Activated CD4-positive, CD25-positive, alpha-beta regulatory T cell treated with anti-CD3 and anti-CD28 coated beads, Interleukin-2, amount 50 U/mL, for 24 hours (primary cell): ENCODE measurements at places on chromosomes 12 and 14.

DNA sequence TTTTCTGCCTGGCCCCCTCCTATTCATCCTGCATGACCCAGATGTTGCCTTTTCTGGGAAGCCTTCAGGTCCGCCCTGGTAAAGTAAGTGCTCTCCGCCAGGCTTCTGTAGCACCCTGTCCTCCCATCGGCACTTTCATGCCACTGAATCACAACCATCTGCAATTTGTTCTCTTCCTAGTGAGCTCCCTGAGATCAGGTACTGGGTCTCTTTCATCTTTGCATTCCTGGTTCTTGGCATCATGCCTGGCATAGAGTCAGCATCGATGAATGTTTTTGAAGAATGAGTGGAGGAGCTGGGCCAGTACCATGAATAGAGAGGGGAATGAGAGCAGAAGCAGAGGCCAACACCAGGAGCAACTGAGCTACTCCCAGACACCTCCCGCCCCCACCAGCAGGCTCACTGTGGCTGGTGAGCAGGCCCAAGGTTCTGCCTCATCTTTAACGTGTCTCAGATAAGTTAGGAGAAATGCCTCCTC lies 13.1 kb downstream of the ZDHHC22 start:
- ATAC-seq, result no peak

- ATAC-seq, result no peak
Observed at GRCh38 chr14:87325741-87326140, 667.2 kb downstream of the GALC start.

- no peak for ATAC-seq
Observed at GRCh38 chr12:121224591-121224990, 14.7 kb downstream of the P2RX4 start.

DNA sequence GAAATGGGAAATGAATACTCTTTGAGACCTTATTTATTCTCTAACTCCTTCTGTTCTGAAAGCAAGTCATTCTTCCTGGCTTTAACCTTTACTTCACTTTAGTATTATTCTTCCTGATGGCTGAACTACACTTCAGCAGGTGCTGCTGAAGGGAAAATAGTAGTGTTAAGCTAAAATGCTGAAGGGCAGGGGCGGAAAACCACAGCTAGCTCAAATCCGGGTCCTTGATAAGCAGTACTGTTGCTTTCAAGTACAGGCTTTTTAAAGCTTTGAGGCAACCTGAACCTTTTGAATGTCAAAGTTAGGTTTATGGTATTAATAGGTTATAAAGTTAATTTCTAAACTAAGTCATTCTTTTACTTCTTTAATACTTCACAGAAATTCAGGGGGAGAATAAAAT lies 10.7 kb downstream of the CCDC196 start:
- no peak for ATAC-seq

DNA sequence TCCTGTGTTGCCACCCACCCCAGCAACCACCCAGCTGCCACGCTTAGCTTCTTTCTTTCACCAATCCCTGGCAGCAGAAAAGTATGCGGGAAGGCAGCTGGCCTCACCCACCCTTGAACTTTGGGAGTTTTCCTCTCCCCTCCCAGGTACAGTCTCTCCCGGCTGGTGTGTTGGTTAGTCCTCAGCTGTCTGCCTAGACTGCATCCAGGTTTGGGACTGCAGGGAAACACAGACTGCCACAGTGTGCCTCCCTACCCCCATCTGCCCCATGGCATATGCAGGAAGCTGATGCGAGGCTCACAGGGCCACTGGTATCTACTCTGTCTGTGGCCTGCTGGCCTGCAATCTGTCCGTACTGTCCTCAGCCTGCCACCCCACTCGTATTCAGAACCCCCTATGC lies 2.1 kb downstream of the CD9 start:
- no peak for ATAC-seq

- peak; percentile 89 for ATAC-seq
Observed at GRCh38 chr12:54379398-54380201, 4.9 kb downstream of the ZNF385A start.

GRCh38 chr14:90897022-90897421 lies 80.8 kb upstream of the TTC7B start:
- ATAC-seq, result no peak

- ATAC-seq, result no peak
Observed at GRCh38 chr12:120959111-120959878, 19.0 kb upstream of the HNF1A start.

GRCh38 chr14:38549564-38549963 lies 293.7 kb upstream of the CLEC14A start:
- ATAC-seq, result no peak

DNA sequence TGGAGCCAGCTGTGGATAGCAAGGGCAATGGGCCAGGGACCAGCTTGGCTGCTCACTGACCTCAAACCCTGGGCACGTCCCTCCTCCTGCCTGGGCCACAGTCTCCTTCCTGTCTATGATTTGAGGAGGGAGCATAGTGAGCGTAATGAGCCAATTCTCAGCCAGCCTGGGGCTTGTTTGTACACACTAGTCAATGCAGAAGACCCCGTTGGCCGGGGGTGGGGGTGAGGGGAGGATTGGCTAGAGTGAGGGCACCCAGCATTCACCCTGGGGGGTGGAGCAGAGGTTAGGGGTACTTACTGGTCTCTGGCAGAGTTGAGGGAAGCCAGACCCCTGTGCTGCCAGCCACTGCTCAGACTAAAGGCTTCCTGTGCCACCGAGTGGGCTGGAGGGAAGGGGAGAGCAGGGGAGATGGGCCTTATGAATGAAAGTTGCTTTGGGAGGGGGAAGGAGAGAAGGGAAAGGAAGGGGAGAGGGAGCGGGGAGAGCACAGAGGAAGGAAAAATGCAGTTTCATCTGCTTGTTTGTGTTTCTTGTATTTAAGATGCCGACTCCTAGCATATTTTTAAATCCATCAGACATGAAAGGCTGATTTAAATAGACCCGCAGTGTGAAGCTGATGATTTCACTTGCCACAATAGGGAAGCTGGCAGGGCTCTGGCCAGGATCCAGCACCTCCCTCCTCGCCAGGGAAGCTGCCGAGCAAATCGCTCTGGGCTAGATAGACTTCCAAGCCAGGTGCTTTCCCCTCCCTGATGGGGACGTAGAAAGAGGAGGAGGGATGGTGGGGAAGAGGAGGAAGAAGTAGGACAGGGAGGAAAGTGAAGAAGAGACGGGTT lies 114.0 kb downstream of the PRMT8 start:
- no peak for ATAC-seq

DNA sequence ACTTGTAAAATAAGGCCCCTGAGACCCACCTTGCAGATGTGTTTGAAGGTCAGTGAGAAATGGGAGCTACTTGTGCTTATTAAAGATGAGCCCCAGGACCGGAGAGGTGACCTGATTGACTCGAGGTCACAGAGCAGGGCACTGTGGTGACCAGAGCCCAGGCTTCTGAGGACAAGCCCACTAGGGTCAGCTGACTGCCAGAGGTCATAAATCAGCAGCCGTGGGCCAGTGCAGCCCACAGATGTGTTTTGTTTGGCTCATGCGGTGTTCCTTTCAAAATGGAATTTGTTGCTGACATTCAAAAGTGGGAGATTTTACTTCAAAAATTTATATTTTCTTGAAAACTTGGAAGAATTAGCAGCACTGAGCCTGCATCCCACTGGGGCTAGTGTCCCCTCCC lies 24.5 kb downstream of the JDP2 start:
- ATAC-seq, result no peak

GRCh38 chr14:100523131-100523842 lies 63.9 kb downstream of the BEGAIN start:
- ATAC-seq, result no peak

DNA sequence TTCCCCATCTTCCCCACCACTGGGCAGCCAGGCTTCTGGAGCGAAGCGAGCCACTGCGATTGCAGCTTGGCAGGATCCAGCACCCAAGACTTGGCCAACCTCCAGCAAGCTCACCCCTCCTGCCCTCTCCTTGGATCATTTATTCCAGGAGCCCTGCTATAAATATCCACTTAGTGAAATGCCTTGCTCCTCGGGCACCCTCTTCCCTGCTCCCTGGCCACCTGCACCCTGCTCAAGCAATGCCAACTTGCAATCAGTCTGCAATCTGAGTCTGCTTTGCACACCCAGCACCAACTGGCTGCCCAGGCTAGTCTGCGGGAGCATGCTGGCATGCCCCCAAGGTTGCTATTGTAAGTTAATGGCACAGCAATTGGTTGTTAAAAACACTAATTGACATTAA lies 666.0 kb downstream of the MED13L start:
- ATAC-seq, result no peak
